Fibroblast of lung (primary cell): ENCODE measurements at places on chromosomes 5 and 9. TPM values are rescaled to one million over a fixed set of nuclear protein-coding genes. Genes with fewer than 3 reads are reported as not detected.

Gene STK32A
- 0.16 and 0.30 TPM in 2 replicates for polyA plus RNA-seq

Gene HACD4
- polyA plus RNA-seq = 11.4 and 27.1 TPM in 2 replicates

Gene SLC36A3
- not detected in 2 replicates for polyA plus RNA-seq

Gene PSMD5
- 48.3 and 56.2 TPM in 2 replicates for polyA plus RNA-seq

Gene OSMR
- 80.4 and 189 TPM in 2 replicates for polyA plus RNA-seq

Gene NRARP
- 0.07 TPM in 2 replicates for polyA plus RNA-seq

Gene ADRB2
- polyA plus RNA-seq = 0.60 and 2.9 TPM in 2 replicates

GRCh38 chr5:120382833-120383232 lies 81.3 kb upstream of the PRR16 start:
- no peak overlapping the region for H3K4me3 ChIP-seq
- H3K4me1 ChIP-seq = peaks cover 8% of the 10 kb centered on the region
- DNase-seq = no peak
- H3K27me3 ChIP-seq = no peaks in the 10 kb centered on the region
- no peaks in the 10 kb centered on the region for H3K36me3 ChIP-seq

GRCh38 chr9:114131808-114132549 lies 23.4 kb upstream of the COL27A1 start:
- H3K27ac ChIP-seq = no peak overlapping the region
- no peak for DNase-seq
- H3K27me3 ChIP-seq = peaks cover 32% of the 10 kb centered on the region
- no peaks in the 10 kb centered on the region for H3K36me3 ChIP-seq
- no peaks in the 10 kb centered on the region for H3K4me1 ChIP-seq
- H3K4me3 ChIP-seq = no peak overlapping the region

- H3K36me3 ChIP-seq = no peaks in the 10 kb centered on the region
- no peak overlapping the region for H3K27ac ChIP-seq
- H3K4me1 ChIP-seq = no peaks in the 10 kb centered on the region
- peak; percentile 86 for DNase-seq
Observed at GRCh38 chr9:37027582-37028419, 6.3 kb downstream of the PAX5 start.

DNA sequence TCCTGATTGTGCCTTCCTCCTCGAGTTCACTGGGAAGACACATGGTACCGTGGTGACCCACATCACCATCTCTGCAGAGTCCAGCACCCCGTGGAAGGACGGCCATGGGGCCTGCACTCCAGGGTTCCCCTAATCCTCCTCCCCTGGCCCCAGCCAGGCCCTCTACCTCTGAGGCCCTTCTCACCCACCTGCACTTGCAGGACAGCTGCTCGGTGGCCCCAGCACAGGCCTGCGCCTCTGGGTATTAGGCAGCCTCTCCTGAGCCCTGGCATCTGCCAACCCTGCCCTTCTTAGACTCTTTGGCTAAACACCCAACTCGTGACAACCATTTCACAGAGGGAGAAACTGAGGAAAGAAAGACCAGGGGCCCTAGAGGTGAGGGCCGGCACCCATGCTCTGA lies 28.9 kb upstream of the CPLX2 start:
- DNase-seq = no peak
- peaks cover 2% of the 10 kb centered on the region for H3K4me1 ChIP-seq
- H3K4me3 ChIP-seq = no peak overlapping the region
- H3K27me3 ChIP-seq = no peaks in the 10 kb centered on the region

DNA sequence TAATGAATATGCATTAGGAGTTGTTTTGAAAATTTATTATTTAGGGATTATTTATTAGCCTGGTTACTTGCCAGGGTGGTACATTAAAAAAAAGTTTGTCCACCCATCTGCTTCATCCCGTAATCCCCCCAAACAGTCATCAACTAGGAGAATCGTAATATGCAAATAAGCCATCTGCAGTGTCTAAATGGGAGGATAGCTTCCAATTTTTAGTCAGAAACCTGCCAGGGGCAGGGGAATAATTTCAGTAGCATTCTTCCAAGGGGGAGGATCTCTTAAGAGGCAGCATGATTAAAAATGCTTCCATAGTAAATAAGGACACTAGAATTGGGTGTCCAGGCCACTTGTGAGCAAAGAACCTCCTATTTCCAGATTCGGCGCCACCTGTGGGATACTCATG lies 43.3 kb downstream of the SH3GL2 start:
- no peak overlapping the region for H3K27ac ChIP-seq
- DNase-seq = no peak
- H3K36me3 ChIP-seq = no peaks in the 10 kb centered on the region
- H3K4me1 ChIP-seq = no peaks in the 10 kb centered on the region

- peaks cover 4% of the 10 kb centered on the region for H3K4me1 ChIP-seq
- H3K27ac ChIP-seq = peak overlapping the region; percentile 51
- no peak overlapping the region for H3K4me3 ChIP-seq
- H3K27me3 ChIP-seq = no peaks in the 10 kb centered on the region
Observed at GRCh38 chr5:98735806-98736507, 37.5 kb upstream of the RGMB start.

- H3K27me3 ChIP-seq = no peaks in the 10 kb centered on the region
- H3K27ac ChIP-seq = no peak overlapping the region
- H3K4me1 ChIP-seq = no peaks in the 10 kb centered on the region
- no peak overlapping the region for H3K4me3 ChIP-seq
- DNase-seq = no peak
Observed at GRCh38 chr9:70805949-70806348, 315.5 kb downstream of the TRPM3 start.

DNA sequence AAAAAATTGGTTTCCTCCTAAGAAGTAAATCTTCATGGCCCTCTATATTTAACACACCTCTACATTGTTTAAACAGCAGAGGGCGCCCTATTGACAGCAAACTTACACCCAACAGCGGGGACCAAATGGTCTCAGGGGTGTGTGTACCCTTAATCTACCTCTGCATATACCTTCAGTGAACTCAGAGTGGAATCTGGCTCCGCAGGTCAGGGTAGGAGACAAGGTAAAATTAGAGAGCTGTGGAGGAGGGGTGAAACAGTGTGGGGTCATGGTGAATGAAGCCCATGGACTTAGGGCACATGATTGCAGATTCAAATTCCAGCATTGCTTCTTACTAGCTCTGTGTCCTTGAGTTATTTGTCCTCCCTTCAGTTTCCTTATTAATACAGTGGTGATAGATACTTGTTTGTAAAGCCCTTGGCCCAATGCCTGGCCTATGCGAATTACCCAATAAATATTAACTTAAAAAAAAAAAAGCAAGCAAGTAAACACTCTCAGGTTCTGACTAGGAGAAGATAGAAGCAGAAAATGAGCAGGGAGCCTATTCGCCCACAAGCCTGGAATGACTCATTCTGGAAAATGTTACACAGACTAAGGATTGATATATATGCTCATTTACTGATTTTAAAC lies 122.9 kb downstream of the CAVIN4 start:
- no peak overlapping the region for H3K27ac ChIP-seq
- no peaks in the 10 kb centered on the region for H3K36me3 ChIP-seq

DNA sequence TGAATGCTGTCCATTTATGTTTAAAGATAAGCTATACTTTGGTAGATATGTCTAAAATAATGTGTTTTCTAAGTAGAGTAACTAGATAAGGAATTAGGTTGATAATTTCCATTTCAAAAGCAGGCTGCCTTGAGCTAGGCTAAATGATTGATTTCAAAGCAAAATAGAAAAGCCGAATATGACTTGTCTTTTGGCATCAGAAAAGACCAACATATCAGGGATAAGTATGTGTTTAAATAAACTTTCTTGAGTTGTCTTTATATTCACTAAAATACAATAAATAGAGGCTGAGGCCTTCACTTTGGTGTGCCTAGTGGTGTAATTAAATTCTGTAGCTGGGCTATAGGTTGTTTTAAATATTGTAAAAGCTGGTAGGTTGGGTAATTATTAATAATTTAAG lies 569.0 kb downstream of the TAF11L14 start:
- no peak for DNase-seq
- H3K4me3 ChIP-seq = no peak overlapping the region
- H3K36me3 ChIP-seq = no peaks in the 10 kb centered on the region
- H3K4me1 ChIP-seq = no peaks in the 10 kb centered on the region

- peaks cover 11% of the 10 kb centered on the region for H3K4me1 ChIP-seq
- no peak overlapping the region for H3K4me3 ChIP-seq
- DNase-seq = peak; percentile 41
- no peaks in the 10 kb centered on the region for H3K36me3 ChIP-seq
Observed at GRCh38 chr9:35920051-35920620, 10.8 kb downstream of the SPAAR start.

DNA sequence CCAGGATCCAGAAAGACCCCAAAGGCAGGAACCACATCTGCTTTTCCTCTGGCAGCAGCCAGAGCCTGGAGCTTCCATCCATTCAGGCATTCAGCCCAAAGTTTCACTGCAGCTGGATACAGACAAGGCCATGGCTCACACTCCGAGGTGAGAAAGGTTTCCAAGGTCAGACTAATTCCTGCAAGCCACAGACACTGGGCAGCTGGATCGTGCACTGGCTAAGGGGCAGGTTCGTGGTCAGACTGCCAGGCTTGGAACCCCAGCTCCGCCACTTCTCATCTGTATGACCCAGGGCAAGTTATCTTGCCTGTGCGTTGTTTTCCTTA lies 36.9 kb downstream of the SPOCK1 start:
- no peaks in the 10 kb centered on the region for H3K4me1 ChIP-seq
- no peaks in the 10 kb centered on the region for H3K36me3 ChIP-seq
- no peak overlapping the region for H3K4me3 ChIP-seq
- no peak for DNase-seq
- H3K27ac ChIP-seq = no peak overlapping the region

GRCh38 chr5:150505041-150505511 lies 2.9 kb upstream of the NDST1 start:
- H3K27me3 ChIP-seq = no peaks in the 10 kb centered on the region
- H3K4me3 ChIP-seq = no peak overlapping the region
- H3K4me1 ChIP-seq = peaks cover 43% of the 10 kb centered on the region

DNA sequence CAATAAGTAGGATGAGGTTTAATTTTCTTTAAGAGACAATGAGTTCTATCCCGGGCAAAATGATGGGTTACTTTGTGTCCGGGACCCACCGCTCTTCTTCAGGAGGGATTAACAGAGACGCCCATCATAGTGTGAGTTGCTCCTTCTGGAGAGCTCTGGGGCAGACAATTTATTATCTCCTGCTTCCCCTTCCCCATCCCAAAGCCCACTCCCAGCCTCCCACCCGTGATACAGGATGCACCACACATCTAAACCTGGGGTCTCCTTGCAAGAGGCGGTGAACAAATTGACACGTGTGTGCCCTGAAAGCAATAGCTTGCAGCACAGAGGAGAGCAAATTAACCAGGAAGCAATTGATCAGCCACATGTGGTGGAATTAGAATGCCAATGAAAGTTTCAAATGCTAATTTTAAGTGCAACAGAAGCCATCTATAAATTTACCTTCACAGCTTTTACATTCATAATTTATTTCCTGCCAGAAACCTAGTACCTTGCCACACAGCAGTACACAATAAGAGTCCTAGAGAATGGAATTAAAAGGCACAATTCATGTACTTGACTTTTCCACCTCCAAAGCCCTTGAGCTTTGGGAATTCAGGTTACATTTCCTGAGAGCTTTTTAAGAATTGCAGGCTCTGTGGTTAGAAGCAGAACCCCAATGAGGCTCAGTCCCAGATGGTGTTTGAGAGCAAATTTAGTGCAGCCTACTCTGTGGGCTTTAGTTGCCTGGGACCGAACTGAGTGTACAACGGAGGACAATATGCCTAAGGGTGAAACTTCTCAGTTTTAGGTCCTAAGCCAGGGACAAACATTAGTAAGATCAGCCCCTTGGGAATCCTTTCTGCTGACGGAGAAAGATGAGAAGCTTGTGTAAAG lies 399.6 kb downstream of the MED10 start:
- H3K4me1 ChIP-seq = no peaks in the 10 kb centered on the region
- H3K27me3 ChIP-seq = no peaks in the 10 kb centered on the region
- no peak for DNase-seq
- no peaks in the 10 kb centered on the region for H3K36me3 ChIP-seq
- no peak overlapping the region for H3K27ac ChIP-seq
- no peak overlapping the region for H3K4me3 ChIP-seq

GRCh38 chr5:158699298-158699880 lies 400.3 kb downstream of the EBF1 start:
- peak overlapping the region; percentile 62 for H3K27ac ChIP-seq
- H3K36me3 ChIP-seq = no peaks in the 10 kb centered on the region
- no peak overlapping the region for H3K4me3 ChIP-seq
- H3K4me1 ChIP-seq = peaks cover 16% of the 10 kb centered on the region
- no peak for DNase-seq

- no peak for DNase-seq
- H3K4me3 ChIP-seq = no peak overlapping the region
- H3K27me3 ChIP-seq = no peaks in the 10 kb centered on the region
- no peaks in the 10 kb centered on the region for H3K36me3 ChIP-seq
- no peaks in the 10 kb centered on the region for H3K4me1 ChIP-seq
- H3K27ac ChIP-seq = no peak overlapping the region
Observed at GRCh38 chr5:176553260-176554085, 4.3 kb downstream of the CDHR2 start.

DNA sequence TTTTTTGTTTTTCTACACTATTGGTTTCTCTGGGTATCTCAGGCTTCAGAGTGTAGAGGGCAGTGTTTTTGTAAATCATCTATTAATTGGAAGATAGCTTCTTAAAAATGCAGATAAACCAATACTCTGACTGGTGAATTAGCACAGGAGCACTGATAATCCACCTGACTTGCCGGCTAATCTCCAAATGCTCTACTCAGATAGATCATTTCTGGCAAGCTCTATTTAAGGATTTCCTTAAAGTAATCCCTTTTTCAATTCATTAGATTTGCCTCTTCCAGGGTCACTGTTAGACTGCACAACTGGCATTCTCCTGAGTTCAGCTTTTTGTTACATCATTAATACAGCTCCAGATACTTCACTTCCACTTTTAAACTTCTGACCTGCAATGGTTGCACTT lies 1390.3 kb upstream of the NUDT12 start:
- H3K36me3 ChIP-seq = no peaks in the 10 kb centered on the region
- no peak overlapping the region for H3K4me3 ChIP-seq
- H3K4me1 ChIP-seq = no peaks in the 10 kb centered on the region
- no peaks in the 10 kb centered on the region for H3K27me3 ChIP-seq

DNA sequence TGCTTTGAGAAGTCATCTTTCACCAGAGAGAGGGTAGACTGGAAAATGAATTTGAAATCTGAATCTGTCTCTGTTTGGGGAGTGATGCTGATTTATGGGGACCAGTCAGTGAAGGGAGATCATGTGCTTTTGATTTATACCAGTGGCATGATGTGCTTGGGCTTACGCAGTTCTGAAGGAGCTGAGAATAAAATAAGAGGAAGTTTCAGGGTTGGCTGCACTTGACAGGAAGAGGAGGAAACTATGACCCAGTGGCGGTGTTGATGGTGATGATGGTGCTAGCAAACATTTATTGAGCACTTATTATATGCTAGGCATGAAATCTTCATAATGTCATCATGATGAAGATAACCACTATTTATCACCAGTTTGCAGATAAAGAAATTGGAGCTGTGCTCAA lies 136.4 kb upstream of the GLRA1 start:
- H3K4me3 ChIP-seq = no peak overlapping the region
- DNase-seq = no peak
- H3K36me3 ChIP-seq = no peaks in the 10 kb centered on the region
- no peaks in the 10 kb centered on the region for H3K4me1 ChIP-seq

DNA sequence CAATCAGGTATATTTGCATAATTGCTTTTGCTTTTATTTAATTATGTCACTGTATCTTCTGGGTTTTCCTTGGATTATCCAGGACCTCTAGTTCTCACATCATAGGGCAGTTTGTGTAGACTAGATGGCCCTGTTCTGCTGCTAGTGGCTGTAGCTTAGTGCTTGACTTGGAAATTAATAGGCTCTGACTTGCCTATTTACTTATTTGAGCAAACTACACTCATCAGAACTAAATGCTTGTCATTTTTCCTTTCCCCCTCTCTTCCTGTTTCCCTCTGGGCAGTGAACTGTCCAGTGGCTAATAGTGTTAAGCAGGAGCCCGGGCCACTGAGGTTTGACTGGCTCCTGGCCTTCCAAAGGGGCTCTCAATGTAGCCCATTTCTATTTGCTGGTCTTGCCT lies 135.7 kb downstream of the MAN2A1 start:
- H3K4me1 ChIP-seq = no peaks in the 10 kb centered on the region
- H3K27ac ChIP-seq = no peak overlapping the region
- H3K36me3 ChIP-seq = no peaks in the 10 kb centered on the region
- no peak overlapping the region for H3K4me3 ChIP-seq
- DNase-seq = no peak
